Ascending aorta (tissue), 2 donors: ENCODE measurements at places on chromosomes 1 and 21.

DNA sequence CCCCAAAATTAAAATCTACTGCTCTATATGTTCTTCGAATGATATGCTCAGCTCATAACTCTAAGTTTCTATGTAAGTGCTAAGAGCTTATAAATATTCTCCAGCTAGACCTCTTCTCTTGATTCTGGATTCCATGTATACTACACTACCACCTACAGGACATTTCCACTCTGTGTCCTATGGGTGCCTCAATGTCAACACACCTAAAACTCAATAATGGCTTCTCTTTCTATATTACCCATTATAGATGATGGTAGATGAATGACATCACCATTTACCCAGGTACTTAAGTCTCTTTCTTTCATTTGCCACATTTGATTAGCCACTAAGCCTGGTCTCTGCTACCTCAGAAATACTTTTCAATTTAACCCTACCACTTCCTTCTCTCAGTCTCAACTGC is 41.3 kb downstream of the TBX19 start:
- DNase-seq = no peak

GRCh38 chr1:212097360-212097759 is 61.8 kb downstream of the DTL start:
- DNase-seq = no peak

DNA sequence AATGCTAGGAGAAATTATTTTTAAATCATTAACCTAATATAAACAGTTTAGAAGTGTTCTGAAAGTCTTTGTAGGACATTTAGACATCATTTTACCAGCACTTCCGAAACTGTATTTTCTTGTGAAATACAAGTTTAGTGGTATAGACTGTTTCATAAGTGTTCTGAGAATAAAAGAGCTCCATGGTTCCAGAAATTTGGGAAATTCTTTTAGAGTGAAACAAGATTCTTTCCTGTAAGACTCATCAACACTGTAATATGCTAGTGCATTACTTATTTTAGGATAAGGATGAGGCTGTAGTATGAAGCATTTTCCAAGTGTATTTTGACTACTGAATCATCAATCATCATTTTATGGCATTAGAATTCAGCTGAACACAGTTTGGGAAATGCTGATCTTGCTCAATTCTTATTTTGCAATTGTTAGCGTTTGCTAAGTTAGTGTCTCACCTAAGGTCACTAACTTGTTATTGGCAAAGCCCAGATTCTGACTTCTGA is 73.4 kb downstream of the CEP350 start:
- DNase-seq = no peak

GRCh38 chr1:33443080-33443704 is 12.3 kb upstream of the PHC2 start:
- DNase-seq = no peak

DNA sequence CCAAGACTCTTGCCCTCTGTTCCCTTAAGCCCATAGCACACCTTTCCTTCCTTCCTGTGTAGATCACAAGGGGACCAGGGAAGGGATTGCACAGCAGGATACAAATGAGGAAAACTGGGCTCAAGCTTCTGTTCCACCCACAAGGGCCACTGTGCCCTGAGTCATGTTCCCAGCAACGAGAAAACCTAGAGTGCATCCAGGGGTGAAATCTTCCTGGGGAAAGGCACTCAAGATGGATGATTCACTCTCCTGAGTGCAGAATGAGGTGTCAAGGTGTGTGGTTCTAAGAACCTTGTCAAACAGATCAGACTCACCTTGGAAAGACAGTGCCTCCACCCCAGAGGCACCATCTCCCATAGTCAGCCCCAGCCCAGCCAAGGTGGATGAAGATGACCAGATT is 40.7 kb upstream of the EYA3 start:
- DNase-seq = no peak

DNA sequence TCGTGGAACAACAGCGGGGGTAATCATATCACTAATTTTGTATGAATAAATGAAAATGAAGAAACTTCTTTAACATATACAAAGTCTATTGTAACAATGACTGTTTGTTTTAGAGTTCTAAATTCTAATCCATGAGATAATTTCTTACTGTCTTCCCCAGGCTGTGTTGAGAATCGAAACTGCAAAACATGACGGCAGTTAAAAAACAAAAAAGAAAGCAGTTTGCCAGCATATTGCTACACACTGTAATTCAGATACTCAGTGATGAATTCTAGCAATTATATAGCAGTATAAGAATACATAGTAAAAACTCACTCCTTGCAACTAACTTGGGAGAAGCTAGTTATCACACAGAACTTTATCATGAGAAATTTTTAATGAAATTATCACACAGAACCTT is 22.1 kb downstream of the INSL5 start:
- no peak for DNase-seq

DNA sequence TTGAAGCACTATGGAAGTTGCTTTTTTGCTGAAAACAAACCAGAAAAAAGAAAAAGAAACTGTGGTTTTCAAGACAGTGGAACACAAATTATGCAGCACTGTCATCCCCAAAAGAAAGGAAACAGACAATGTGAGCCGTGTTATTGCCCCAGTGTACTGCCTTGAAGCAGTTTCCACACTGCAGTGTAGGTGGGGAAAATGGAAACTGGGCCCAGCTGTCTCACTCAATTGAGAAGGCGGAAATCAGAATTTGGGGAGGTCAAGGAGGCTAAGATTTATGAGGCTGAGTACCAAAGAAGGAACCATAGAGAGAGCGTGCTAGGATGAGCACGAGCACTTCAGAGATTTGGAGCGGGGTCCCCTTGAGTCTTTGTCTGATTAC is 55.5 kb downstream of the MPZL1 start:
- DNase-seq = no peak
